GM23338 (cell line): ENCODE measurements at places on chromosomes 2 and 18. TPM values are rescaled to one million over a fixed set of nuclear protein-coding genes. Genes with fewer than 3 reads are reported as not detected.
A peak's percentile ranks its signal among the peaks of the same experiment; 100 is the strongest.

DNA sequence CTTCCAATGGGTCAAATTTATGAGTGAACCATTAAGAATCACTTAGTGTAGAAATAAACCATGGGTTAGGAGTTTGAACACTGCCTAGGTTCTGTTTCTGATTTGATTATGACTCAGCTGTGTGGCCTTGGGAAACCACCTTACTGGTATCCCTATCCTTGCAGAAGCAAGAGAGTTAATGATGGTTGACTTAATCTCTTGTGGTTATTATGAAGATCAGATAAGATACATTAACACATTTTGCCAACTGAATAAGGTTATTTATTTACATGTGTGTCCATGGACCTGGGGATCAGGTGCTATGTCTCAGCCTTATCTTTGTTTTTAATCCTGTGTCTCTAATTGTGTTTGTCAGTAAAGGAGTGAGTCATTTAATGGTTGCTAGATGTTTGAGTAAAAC, 5.4 kb upstream of the KCNJ13 start:
- no peak overlapping the region for H3K4me3 ChIP-seq
- no peaks in the 10 kb centered on the region for H3K4me1 ChIP-seq
- H3K27ac ChIP-seq, result no peak overlapping the region
- no peak for DNase-seq
- H3K36me3 ChIP-seq, result no peaks in the 10 kb centered on the region
- H3K27me3 ChIP-seq, result no peaks in the 10 kb centered on the region

DNA sequence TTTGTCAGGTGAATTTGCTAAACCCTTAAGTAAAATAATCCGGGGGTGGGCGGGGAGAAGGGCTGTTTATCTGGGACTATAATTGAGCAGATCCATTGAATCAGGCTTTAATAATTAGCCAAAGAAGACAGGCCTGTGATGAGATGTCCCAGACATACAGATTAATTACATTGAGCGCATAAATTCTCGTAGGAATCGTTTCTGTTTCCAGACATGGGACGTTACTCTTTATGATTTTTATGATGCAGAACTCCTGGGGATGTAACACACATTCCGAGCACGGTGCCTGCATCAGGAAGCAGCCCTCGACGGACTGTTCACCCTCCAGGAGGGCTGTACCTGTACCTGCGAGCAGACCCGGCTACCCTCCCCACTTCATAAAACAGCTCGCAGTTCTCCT, 88.9 kb downstream of the SMIM21 start:
- no peaks in the 10 kb centered on the region for H3K27me3 ChIP-seq
- peaks cover 11% of the 10 kb centered on the region for H3K4me1 ChIP-seq
- H3K36me3 ChIP-seq, result no peaks in the 10 kb centered on the region
- no peak overlapping the region for H3K27ac ChIP-seq
- no peak overlapping the region for H3K4me3 ChIP-seq

DNA sequence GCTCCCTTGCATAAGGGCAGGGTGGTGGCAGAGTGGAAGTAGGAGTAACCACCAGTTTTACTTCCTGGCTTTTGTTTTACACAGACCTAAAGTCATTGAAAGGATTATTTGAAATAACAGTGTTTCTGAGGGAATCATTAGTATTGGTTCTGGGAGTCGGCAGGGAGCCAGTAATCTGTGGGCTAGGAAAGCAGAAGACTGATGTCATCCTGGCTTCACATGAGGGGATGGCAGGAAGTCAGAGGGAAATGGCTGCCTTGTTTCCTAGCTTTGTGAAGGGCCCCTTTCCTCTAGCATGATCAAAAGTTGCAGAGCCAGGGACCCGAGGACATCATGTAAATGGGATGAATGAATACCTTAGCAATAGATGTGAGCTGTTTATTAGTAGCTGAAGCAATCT, 792.6 kb downstream of the CPS1 start:
- DNase-seq, result no peak
- no peak overlapping the region for H3K27ac ChIP-seq
- no peaks in the 10 kb centered on the region; the same call in 1 of the 2 replicates for H3K4me1 ChIP-seq
- H3K36me3 ChIP-seq, result no peaks in the 10 kb centered on the region

GRCh38 chr2:43184339-43184895, 42.0 kb downstream of the ZFP36L2 start:
- H3K27me3 ChIP-seq, result no peaks in the 10 kb centered on the region
- DNase-seq, result no peak
- H3K4me1 ChIP-seq, result peaks cover 32% of the 10 kb centered on the region
- H3K4me3 ChIP-seq, result no peak overlapping the region
- no peaks in the 10 kb centered on the region for H3K36me3 ChIP-seq
- H3K27ac ChIP-seq, result no peak overlapping the region

DNA sequence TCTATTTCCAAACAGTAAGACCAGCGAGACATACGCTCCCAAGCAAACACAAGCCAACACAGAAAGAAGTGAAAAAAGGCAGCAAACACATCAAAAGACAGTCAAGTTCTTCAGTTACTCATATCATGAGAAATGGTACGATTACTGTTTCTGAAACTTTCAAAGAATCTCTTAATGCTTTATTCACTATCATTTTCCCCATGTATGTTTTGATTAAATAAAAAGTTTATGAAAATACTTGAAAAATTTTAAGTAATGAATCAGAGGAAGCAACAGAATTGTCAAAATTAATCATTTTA, 114.9 kb downstream of the HDAC4 start:
- no peaks in the 10 kb centered on the region for H3K27me3 ChIP-seq
- no peak for DNase-seq
- no peak overlapping the region for H3K4me3 ChIP-seq

DNA sequence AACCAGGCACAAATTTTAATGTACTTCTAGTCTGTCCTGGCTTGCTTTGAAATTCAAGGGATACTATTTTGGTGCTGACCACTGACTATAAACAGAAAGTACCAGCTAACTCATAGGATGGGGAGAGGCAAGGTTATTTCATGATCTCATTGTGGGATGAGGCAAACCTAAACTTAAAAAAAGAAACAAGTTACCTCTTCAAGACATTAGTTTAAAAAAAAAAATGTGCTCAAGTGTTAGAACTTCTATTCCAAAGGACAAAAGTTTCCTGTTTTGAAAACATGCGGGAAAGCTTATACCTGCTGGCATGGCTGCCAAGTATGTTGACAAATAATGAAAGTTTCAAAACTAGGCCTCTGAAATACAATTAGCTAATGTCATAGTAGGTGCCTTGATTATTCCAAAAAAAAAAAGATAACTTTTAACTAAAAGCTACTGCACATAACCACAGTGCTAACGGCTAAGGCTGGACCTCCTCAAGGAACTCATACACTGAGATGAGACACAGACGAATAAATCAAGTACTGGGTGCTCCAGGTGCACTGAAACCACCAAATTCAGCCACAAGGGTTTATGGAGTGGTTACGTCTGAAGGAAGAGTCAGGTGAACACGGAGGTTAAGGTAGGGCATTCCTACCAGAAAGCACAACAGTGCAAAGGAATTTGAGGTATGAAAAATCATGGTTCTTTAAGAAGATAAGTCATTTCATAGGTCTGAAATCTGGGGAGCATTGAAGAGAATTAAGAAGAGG, 38.1 kb downstream of the TMEM131 start:
- peaks cover 8% of the 10 kb centered on the region; the same call in 1 of the 2 replicates for H3K4me1 ChIP-seq
- H3K4me3 ChIP-seq, result no peak overlapping the region
- no peaks in the 10 kb centered on the region for H3K27me3 ChIP-seq
- H3K36me3 ChIP-seq, result no peaks in the 10 kb centered on the region
- H3K27ac ChIP-seq, result no peak overlapping the region
- DNase-seq, result peak; percentile 34

MEIS1 gene
- 0.28 TPM in 1 of 2 replicates, not detected in the other for total RNA-seq

- no peak overlapping the region for H3K27ac ChIP-seq
- peaks cover 10% of the 10 kb centered on the region for H3K36me3 ChIP-seq
- H3K4me3 ChIP-seq, result no peak overlapping the region
These were observed 716.8 kb downstream of the SUCLG1 start for GRCh38 chr2:83742117-83742782.

GRCh38 chr2:84832772-84833461, 48.0 kb downstream of the TRABD2A start:
- 0 out of 2 replicates have a peak, but pooled peaks cover 5% of the 10 kb centered on the region for H3K4me1 ChIP-seq
- no peaks in the 10 kb centered on the region for H3K27me3 ChIP-seq
- no peak overlapping the region for H3K4me3 ChIP-seq
- H3K27ac ChIP-seq, result 0 out of 2 replicates have a peak overlapping the region, but pooled peaks have one; percentile 52
- no peaks in the 10 kb centered on the region; the same call in none of the 2 replicates for H3K36me3 ChIP-seq

RNF103 gene
- total RNA-seq, result 5.9 and 8.5 TPM in 2 replicates

DNA sequence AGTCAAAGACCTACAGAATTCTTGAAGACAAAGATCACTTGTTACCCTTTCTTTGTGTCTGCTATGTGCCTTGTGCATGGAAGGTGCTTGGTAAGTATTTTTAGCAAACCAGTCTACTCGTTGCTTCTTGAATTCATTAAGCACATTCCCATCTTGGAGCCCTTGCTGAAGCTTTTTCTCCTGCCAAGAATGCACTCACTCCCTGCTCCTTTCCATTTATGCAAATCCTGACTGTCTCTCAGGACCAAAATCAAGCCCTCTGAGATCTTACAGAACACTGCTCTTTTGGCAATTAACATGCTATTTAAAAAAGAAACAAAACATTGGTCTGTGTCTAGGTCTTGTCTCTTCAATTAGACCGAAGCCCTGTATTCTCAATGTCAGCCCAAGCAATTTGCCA, 75.8 kb downstream of the CLHC1 start:
- H3K36me3 ChIP-seq, result no peaks in the 10 kb centered on the region
- H3K27ac ChIP-seq, result no peak overlapping the region
- H3K4me3 ChIP-seq, result no peak overlapping the region
- H3K27me3 ChIP-seq, result no peaks in the 10 kb centered on the region
- H3K4me1 ChIP-seq, result peaks cover 26% of the 10 kb centered on the region
- DNase-seq, result no peak

ATP8B1 gene
- 3.0 and 3.9 TPM in 2 replicates for total RNA-seq

- no peaks in the 10 kb centered on the region for H3K36me3 ChIP-seq
- H3K27me3 ChIP-seq, result no peaks in the 10 kb centered on the region
- peak; percentile 51 for DNase-seq
- H3K27ac ChIP-seq, result 0 out of 2 replicates have a peak overlapping the region, but pooled peaks have one; percentile 4
- H3K4me3 ChIP-seq, result no peak overlapping the region
- peaks cover 17% of the 10 kb centered on the region for H3K4me1 ChIP-seq
These were observed 22.8 kb upstream of the MYO3B start for GRCh38 chr2:170155022-170155722.

DNA sequence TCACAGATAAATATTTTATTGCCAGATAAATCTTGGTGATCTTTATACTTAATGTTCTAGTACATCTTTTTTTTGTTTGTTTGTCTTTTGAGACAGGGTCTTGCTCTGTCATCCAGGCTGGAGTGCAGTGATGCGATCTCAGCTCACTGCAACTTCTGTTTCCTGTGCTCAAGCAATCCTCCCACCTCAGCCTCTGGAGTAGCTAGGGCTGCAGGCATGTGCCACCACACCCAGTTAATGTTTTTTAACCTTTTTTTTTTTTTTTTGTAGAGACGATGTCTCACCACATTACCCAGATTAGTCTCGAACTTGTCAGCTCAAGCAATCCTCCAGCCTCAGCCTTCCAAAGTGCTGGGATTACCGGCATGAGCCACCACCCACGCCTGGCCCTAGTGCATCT, 9.1 kb upstream of the C1GALT1C1L start:
- H3K27me3 ChIP-seq, result no peaks in the 10 kb centered on the region
- DNase-seq, result no peak
- H3K27ac ChIP-seq, result no peak overlapping the region
- H3K36me3 ChIP-seq, result no peaks in the 10 kb centered on the region
- no peaks in the 10 kb centered on the region for H3K4me1 ChIP-seq
- no peak overlapping the region for H3K4me3 ChIP-seq

GRCh38 chr2:67733517-67733916, 329.3 kb downstream of the C1D start:
- H3K4me3 ChIP-seq, result no peak overlapping the region
- no peak overlapping the region for H3K27ac ChIP-seq
- DNase-seq, result peak; percentile 66
- H3K36me3 ChIP-seq, result no peaks in the 10 kb centered on the region

DNA sequence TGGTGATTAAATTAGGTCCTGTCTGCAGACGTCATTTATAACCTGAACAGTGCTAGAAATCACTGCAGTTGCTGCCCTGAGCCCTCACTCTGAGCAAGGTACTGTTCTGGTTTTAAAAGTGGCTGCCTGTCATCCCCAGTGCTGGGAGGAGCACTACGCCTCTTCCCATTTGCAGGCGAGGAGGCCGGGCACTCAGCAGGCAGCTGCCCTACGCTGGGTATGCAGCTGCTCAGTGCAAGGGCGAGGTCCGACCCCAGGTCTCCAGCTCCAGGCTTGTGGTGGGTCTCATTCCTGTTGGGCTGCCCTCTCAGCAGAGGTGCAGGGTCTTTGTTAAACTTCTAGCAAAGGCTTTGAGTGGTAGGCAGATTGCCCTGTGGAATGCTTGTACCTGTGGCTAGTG, 15.7 kb downstream of the CNDP2 start:
- no peak overlapping the region for H3K4me3 ChIP-seq
- H3K27me3 ChIP-seq, result no peaks in the 10 kb centered on the region
- DNase-seq, result no peak
- H3K27ac ChIP-seq, result no peak overlapping the region

SATB2 gene
- 5.7 and 6.0 TPM in 2 replicates for total RNA-seq

GRCh38 chr18:10838553-10838952, 310.8 kb downstream of the PIEZO2 start:
- no peaks in the 10 kb centered on the region for H3K4me1 ChIP-seq
- no peaks in the 10 kb centered on the region for H3K27me3 ChIP-seq
- H3K36me3 ChIP-seq, result no peaks in the 10 kb centered on the region
- no peak for DNase-seq
- H3K27ac ChIP-seq, result no peak overlapping the region

- no peaks in the 10 kb centered on the region for H3K27me3 ChIP-seq
- DNase-seq, result peak; percentile 98
- H3K4me1 ChIP-seq, result peaks cover 23% of the 10 kb centered on the region
- H3K27ac ChIP-seq, result peak overlapping the region; percentile 99
These were observed 2.1 kb upstream of the PCBP1 start for GRCh38 chr2:70084973-70085710.

OSR1 gene
- 0.24 TPM in 1 of 2 replicates, not detected in the other for total RNA-seq

CXCR4 gene
- total RNA-seq, result 1.3 and 2.1 TPM in 2 replicates

GRCh38 chr2:200199576-200200263, 106.8 kb upstream of the SPATS2L start:
- no peaks in the 10 kb centered on the region for H3K27me3 ChIP-seq
- H3K4me1 ChIP-seq, result peaks cover 30% of the 10 kb centered on the region
- H3K36me3 ChIP-seq, result no peaks in the 10 kb centered on the region
- DNase-seq, result peak; percentile 55
- peak overlapping the region; percentile 98; the same call in 1 of the 2 replicates for H3K27ac ChIP-seq

TXNL1 gene
- total RNA-seq, result 73.6 and 84.0 TPM in 2 replicates

GRCh38 chr2:226797989-226798421, 1.6 kb downstream of the IRS1 start:
- DNase-seq, result peak; percentile 9
- no peaks in the 10 kb centered on the region for H3K36me3 ChIP-seq
- H3K4me1 ChIP-seq, result peaks cover 37% of the 10 kb centered on the region
- no peaks in the 10 kb centered on the region for H3K27me3 ChIP-seq
- no peak overlapping the region for H3K27ac ChIP-seq

DNA sequence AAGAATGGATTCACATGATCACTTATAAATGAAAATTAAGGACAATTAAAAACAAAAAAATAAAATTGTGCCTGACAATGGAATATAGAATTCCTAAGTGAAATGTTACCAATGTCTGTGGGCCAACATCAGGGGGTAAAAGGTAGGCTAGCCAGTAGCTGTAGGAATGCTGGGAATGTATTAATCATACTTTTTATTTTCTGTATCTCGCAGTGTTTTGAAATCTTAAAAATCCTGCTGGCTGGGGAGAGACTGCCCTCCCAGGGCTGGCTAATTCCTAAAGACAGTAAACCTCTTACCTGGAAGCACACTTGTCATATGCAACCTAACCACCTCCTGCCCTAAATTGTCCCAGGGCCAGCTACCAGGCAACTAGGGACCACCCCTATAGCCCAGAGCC, 69.8 kb downstream of the REV1 start:
- DNase-seq, result no peak
- peaks cover 28% of the 10 kb centered on the region for H3K36me3 ChIP-seq
- no peak overlapping the region for H3K27ac ChIP-seq
- no peaks in the 10 kb centered on the region for H3K27me3 ChIP-seq
- no peak overlapping the region for H3K4me3 ChIP-seq
